ENCODE measurements at places on chromosomes 6 and 20.

DNA sequence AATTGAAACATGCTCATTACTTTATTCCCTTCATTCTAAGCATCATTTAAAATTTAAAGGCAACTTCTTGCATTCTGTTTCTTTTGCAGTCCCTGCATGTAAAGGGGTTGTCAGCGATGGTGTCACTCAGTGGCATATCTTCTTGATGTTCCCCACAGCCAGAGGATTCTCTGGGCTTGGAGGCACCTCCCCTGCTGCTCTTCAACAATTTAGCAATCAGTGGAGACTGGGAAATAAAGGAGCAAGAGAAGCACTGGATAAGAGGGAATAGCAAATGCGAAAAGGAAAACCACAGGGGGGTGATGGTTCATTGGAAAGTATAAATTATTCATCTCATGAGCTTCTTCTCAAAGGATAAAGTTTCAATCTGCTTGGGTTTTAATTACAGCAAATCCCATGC lies 30.7 kb upstream of the MC3R start:
- no peak for DNase-seq

DNA sequence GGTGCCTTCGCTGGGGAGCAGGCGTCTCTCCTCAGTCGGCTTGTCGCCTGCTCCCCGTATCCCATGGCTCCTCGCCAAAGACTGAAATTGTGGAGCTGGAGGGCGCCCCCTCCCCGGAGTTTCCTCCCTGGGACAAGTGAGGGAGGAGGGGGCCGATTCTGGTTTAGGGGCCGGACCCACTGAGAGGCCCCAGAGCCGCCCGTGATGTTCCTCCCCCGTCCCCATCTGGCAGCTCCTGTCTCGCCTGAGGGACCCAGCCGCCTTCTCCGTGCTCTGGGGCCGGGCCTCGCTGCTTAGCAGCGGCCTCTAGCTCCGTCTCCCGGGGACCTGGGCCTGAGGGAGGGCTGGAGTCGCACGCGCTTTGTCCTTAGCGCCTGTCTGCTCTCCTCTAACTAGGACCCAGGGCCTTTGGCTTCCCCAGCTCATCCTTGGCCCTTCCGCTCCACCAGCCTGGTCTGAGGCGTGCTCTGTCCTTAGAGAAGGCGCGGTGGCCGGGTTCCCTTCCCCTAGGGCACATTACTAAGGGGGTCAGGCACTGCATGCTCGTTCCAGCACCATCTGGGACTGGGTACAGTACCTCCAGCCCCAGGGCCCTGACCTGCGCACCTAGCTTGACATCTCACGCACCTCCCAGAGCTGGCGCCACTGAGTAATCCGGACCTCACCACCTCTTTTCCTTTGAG lies 29.7 kb downstream of the SLC12A5 start:
- DNase-seq, result no peak

GRCh38 chr6:111740506-111740905 lies 132.7 kb downstream of the FYN start:
- DNase-seq, result no peak

DNA sequence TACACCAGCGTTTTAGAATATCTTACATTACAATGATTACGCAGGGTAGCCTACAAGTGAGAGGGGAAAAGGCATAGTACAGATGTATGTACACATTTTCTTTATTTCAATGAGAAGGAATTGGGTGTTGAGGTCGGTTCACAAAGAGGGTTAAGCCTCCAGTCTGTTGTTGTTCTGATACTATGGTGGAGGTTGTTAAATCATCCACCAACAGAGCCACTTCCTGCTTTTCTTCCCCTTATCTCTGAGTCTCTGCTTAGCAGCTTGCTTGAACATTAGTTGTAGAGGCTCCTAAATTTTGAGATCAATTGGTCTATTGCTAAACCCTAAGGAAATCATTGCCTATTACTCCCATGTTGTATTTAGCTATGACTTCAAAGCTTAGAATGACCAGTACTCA lies 7.3 kb downstream of the RGS17 start:
- DNase-seq, result no peak

DNA sequence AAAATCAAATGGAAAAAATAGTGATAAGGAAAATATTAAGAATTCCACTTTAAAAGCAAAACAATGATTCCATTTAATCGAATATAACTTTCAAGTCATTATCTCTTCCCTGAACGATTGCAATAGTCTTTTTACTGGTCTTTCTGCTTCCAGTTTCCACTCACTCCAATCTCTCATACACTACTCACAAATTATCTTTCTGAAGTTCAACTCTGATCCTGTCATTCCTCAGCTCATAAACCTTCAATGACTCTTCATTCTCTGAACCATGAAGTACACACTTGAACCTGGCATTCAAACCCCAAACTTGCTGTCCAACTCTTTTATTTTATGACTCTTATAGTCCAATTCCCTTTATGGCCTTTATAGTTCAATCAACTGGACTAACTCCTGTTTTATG lies 304.1 kb upstream of the TCF21 start:
- no peak for DNase-seq

- no peak for DNase-seq
Measured at GRCh38 chr20:59441860-59442810, 141.7 kb downstream of the EDN3 start.

- no peak for DNase-seq
Measured at GRCh38 chr20:584161-584970, 25.7 kb downstream of the TCF15 start.

GRCh38 chr6:157316871-157317814 lies 6.2 kb downstream of the TMEM242 start:
- DNase-seq, result no peak

GRCh38 chr6:169654598-169655391 lies 47.0 kb downstream of the WDR27 start:
- DNase-seq, result no peak

DNA sequence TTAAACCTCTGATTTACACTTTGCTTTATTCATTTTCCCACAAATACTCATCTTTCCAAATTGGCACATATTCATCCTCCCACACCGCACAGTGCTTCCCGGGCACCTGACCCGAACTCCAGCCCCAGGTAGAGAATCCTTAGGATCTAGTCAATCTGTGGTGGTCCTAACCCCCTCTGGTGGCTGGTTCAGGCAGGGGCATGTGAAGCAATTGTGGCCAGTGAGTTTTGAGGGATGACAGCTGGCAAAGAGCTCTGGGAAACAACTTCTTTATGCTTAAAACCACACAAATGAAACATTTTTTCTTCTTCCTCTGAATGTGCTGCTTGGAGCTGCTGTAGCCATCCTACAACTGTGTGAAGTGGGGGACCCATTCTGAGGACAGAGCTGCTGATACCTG lies 54.7 kb downstream of the ELOVL5 start:
- DNase-seq, result no peak

- DNase-seq, result peak; percentile 52
Measured at GRCh38 chr6:145372671-145373151, 362.6 kb downstream of the EPM2A start.

DNA sequence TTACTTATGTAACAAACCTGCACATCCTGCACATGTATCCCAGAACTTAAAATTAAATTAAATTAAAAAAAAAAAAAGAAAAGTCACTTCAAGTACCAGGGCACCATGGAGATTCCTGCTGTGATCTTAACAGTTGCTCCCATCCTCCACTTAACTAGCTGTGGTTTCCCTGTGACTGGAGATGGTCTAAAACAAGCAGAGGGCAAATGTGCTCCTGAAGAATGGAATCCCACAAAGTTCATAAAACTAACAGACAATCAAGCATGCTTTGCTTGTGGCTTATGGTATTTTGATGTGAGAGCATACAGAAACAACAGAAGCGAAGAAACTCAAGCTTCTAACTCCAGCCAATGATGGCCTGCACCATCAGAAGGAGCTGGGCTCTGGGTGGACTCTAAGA lies 153.6 kb upstream of the KCNK16 start:
- DNase-seq, result no peak

DNA sequence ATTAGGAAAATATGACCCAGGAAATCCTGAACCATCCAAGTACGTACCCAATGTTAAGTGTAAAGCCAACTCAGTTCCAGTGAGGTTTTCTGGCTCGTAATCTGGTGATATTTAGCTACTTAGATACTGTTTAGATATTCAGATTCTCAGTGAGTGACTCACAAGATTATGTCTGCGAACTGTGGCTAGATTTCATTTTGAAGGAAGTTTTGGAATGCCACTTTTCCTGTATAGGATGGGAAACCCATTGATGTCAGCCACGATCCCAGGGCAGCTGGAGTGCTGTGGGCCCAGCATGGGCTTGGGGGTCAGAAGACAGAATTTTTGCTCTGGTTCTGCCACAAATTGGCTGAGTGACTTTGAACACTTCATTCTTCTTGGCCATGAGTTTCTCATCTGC lies 76.3 kb downstream of the TMEM170B start:
- DNase-seq, result no peak

GRCh38 chr6:152380351-152380767 lies 256.8 kb downstream of the SYNE1 start:
- no peak for DNase-seq

DNA sequence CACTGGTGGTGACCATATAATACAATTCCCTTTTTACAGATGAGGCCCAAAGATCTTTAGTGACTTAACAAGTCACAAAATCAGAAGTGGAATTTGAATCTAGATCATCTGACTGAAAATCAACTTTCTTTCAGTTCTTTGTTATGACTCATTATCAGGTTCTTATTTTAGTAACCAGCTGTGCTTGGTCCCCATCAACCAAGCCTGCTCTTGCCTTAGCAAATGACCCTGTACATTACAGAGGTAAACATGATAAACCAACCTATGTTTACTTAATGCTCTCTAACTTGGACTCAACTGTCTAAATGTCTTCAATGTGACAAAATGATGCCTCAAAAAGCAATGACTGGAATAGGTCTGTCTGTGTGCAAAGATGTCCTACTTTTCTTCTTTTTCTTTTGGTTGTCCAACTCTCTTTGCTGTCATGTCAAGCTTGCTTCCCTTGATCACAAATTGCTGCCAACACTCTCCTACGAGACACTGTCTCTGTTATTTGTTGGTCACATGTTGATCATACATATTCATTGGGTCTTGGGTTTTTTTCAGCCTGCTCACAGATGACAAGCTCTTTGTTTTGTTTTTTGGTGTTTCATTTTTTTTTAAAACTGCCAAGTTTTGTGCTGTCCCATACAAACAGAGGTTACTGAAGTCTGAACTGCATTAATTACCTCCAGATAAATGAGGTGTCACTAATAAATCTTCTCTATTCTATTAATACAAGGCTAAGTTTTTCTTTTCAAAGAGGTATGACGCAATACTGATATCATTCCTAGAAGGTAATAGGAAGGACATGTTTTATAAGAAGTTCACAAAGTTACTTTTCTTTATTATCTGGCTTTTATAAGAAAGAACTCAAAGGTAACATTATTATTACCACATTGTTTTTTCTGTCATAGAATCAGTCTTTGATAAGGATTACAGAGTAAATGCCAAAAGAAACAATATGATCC lies 62.2 kb upstream of the PLN start:
- peak; percentile 35 for DNase-seq

- DNase-seq, result no peak
Measured at GRCh38 chr6:14320332-14320731, 202.8 kb downstream of the CD83 start.

DNA sequence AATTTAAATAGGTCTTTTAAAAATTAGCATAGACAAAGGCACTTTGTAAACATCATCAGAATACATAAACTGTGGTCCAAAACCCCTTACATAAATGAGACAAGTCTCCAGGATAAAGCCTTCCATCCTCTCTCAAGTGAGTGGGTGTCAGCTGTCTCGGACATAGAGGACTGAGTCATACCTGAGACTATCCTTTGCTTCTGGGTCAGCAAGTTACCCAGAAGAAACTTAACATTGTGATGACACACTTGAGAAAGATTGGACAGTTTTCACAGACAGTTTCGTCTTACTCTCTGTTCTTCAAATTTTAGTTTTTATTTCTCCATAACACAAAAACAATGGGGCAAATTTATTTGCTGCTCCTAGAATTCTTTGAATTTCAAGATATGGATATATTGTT lies 838.0 kb downstream of the DHX35 start:
- peak; percentile 26 for DNase-seq

- DNase-seq, result no peak
Measured at GRCh38 chr6:148455674-148456558, 113.3 kb downstream of the SASH1 start.

GRCh38 chr6:46357591-46357990 lies 133.7 kb downstream of the RCAN2 start:
- DNase-seq, result no peak

DNA sequence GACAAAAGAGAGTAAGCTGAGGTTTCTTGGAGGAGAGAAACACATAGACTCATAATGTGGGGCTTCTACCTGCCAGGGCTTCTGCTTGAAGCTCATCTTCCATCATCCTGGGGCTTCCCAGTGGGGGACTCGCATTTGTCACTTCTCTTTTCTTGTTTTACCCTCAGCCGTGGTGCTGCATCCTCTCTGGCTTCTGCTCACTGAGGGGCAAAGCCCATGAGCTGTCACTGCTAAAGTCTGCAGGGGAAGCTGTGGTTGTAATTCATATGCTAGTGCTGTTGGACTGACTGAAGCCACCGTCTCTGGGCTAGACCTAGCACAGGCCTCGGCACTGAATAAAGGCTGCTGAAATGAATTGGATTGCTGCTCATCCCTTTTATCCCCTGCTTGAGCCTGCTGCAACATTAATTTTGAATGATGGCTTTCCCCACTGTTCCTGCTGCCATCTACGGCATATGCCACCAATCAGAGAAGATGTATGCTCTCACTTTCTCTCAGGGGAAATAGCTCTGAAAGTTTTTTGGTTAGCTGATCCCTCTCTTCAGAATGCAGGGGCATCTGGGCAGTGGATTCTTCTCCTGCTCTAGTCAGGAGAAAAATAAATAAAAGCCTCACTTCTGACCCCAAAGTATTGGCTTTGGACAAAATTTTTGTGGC lies 568.4 kb upstream of the MAP3K7 start:
- DNase-seq, result no peak

Data from GM12878 (cell line).